ENCODE measurements at places on chromosomes 12 and 14. TPM values are rescaled to one million over a fixed set of nuclear protein-coding genes. Genes with fewer than 3 reads are reported as not detected.
A peak's percentile ranks its signal among the peaks of the same experiment; 100 is the strongest.

The SIX6 gene
- not detected for polyA plus RNA-seq

The DTX3 gene
- 67.2 TPM for polyA plus RNA-seq

The LRP1-AS gene
- not detected for polyA plus RNA-seq

The SIX1 gene
- polyA plus RNA-seq, result 8.2 TPM

The SLC39A5 gene
- polyA plus RNA-seq, result 69.1 TPM

The PGF gene
- 10.7 TPM for polyA plus RNA-seq

The MYF6 gene
- polyA plus RNA-seq, result 0.06 TPM

The PLCZ1 gene
- polyA plus RNA-seq, result 1.2 TPM

The ANKRD33 gene
- polyA plus RNA-seq, result 0.48 TPM

DNA sequence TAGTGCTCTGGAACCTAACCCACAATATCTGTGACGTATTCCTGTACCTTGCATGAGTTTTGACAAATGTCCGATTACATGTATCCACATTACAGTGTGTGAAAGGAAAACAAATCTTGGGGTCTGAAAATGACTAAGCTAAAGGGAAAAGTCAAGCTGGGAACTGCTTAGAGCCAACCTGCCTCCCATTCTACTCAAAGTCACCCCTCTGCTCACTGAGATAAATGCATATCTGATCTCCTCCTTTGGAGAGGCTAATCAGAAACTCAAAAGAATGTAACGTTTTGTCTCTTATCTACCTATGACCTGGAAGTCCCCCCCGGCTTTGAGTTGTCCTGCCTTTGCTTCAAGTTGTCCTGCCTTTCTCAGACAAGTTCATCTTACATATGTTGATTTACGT, 34.0 kb upstream of the KIF21A start:
- DNase-seq, result no peak

DNA sequence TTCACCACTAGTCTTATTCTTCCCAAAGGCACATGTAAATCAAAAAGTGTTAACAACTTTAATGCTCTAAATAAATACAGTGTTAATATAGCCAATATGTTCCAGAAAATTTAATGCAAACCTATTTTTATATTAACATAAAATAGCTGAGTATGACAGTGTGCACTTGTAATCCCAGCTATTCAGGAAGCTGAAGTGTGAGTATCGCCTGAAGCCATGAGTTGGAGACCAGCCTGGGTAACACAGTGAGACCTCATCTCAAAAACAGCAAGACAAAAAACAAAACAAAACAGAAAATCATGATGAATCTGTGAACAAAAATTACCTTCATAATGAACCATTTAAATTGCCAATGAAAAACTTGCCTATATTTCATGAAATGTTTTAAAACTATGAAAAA, 798.9 kb downstream of the SLC6A15 start:
- no peak for DNase-seq

GRCh38 chr14:61461808-61462275, 140.5 kb downstream of the PRKCH start:
- DNase-seq, result no peak

GRCh38 chr12:39375206-39375808, 67.6 kb downstream of the KIF21A start:
- DNase-seq, result no peak

GRCh38 chr12:132507161-132507538, 17.2 kb downstream of the FBRSL1 start:
- no peak for DNase-seq

- DNase-seq, result no peak
Measured at GRCh38 chr14:23577004-23577681, 1.4 kb downstream of the JPH4 start.

GRCh38 chr12:6818222-6818621, 3.4 kb upstream of the GPR162 start:
- DNase-seq, result no peak

- DNase-seq, result no peak
Measured at GRCh38 chr14:88411039-88411438, 25.6 kb downstream of the SPATA7 start.

DNA sequence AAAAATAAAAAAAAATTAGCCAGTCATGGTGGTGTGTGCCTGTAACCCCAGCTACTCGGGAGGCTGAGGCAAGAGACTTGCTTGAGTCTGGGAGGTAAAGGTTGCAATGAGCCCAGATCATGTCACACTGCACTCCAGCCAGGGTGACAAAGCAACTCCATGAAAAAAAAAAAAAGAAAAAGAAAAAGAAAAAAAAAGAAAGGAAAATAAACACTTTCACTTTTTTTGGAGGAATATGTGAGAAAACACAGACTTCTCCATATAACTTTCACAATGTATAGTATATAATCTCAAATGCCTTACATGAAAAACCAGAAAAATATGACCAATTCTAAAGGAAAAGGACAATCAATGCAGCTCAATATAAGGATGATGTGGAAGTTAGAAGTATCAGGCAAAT, 8.9 kb downstream of the CLECL1 start:
- no peak for DNase-seq

- DNase-seq, result no peak
Measured at GRCh38 chr12:24705741-24706358, 243.1 kb downstream of the BCAT1 start.

GRCh38 chr12:81859521-81859920, 100.4 kb upstream of the PPFIA2 start:
- DNase-seq, result no peak

GRCh38 chr12:39813776-39814175, 194.2 kb upstream of the ABCD2 start:
- no peak for DNase-seq

- DNase-seq, result no peak
Measured at GRCh38 chr12:130254461-130255276, 83.0 kb upstream of the PIWIL1 start.

DNA sequence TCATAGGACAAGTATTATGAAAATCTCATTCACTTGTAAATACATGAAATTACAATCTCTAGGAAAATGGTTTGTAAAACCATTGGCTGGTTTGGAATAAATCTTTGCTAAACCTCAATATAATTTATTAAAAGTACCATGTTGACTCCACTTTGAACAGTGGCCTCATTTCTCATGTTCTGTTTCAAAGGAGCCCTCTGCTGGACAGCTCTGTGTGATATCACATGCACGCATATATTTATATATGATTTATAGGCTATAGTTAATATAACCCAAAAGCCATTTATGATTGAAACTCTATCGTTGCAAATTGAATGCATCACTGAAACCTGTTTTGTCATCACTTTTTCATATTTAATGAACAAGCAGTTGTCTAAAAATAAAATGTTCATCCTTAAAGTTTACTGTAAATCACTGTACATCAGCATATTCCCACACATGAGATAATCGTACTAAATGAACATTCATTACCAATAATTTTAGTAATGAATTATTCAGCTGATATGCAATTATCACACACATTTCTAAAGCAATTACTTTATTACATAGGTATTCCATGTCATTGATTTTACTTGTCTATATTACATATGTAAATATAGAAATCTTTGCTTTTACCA, 493.8 kb downstream of the NPAS3 start:
- peak; percentile 15 for DNase-seq

DNA sequence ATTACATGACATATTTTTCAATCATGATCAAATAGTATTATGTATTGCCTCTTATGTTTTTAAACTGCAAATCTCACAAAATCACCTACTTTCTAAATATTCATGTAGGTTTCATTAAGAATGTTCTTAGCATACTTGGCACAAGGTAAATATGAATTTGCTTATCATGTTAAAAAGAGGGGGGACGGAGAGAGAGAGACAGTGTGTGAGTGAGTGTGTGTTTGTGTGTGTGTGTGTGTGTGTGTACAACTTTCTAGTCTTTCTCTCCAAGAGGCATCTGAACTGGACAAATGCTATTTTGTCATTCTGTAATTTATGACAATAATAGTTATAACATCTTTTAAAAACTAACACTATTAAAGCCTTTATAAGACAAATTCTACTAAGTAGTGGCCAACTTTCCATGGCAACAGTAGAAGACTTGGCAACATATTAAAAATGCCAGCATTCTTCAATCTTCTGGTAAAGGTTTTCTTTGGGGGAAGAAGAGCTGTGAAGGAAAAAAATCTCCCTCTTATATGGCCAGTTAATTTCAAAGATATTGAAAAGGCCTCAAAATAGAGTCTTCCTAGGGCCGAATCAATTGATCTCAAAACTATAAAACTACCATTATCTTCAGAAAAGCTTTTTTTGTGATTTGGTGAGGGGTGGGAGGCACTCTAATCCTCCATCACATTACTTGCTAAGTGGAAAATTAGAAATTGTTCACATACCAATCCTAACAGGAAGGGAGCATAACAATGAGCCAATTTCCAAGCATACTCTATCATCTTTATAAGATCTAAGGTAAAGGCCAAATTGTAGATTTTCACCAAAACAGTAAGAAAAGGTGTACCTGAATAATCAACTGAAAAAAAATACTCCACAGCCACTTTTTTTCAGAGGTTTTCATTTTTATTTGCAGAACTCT, 28.2 kb downstream of the CDK17 start:
- DNase-seq, result no peak

DNA sequence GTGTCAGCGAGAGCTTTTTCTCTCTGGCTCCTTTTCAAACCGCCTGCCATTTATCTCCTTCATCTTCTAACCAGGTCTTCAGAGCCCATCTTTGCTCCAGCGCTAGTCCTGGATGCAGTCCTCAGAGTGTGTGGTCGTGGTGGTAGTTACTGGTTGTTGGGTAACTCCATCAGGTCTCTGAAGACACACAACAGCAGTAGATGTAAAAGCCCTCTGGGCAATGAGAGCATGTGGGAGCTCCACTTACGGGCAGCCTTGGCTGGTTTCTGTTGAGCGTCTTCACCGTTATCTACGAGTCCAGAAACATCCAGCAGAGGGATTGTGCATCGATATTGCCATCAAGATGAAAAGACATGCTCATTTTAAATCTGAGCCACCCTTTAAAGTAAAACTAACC, 61.2 kb downstream of the FBXL14 start:
- no peak for DNase-seq

DNA sequence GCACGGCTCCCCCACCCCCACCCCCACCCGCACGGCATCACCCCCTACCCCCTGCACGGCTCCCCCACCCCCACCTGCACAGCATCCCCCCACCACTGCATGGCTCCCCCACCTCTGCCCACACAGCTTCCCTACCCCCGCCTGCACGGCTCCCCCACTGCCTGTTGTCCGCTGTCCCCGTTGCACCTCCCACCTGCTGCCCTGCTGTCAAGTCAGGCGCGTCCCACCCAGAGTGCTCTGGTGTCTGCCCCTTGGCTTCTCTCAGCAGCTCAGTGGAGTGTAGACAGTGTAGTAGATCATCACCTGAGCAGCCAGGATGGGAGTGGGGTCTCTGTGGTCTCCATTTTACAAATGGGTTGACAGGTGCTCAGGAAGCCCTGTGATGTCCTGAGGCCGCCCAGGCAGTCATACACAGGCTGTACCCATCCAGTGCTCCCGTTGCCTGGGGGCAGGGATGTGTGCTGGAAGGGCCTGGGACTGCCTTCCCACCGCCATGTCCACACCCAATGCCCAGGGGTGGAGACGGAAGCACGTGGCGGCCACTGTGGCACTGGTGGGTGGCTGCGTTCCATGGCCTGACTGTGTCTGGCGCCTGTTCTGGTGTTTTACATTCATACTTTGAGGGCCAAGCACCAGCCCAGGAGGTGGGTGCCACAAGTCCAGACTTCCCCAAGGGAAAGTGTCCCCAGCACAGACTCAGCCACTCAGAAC, 32.5 kb downstream of the PACS2 start:
- DNase-seq, result no peak

- DNase-seq, result no peak
Measured at GRCh38 chr12:75716291-75717025, 205.0 kb upstream of the KRR1 start.

- DNase-seq, result no peak
Measured at GRCh38 chr12:116068853-116069252, 208.6 kb downstream of the MED13L start.

DNA sequence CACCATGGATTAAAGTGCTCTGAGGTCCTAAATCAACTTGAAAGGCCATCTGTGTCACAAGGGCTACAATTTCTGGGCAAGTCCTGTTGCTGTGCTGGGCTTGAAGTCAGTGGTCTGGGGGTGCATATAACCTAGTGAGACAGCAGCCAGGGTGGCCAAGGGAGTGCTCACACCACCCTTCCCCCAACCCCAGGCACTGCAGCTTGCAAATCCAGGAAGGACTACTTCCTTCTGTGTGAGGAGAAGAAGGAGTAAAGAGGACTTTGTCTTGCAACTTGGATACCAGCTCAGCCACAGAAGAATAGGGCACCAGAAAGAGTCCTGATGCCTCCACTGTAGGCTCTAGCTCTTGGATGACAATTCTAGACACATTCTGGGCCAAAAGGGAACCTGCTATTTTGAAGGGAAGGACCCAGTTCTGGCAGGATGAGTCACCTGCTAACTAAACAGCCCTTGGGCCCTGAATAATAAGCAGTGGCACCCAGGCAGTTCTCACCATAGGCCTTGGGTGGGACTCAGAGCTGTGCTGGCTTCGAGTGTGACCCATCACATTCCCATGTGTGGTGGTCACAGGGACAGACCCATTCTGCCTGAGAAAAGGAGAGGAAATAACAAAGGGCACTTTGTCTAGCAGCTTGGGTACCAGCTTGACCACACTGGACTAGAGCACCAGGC, 32.6 kb upstream of the DHRS7 start:
- DNase-seq, result no peak

- DNase-seq, result no peak
Measured at GRCh38 chr14:68896132-68896531, 83.0 kb downstream of the ACTN1 start.

- DNase-seq, result no peak
Measured at GRCh38 chr12:89962648-89963047, 254.0 kb upstream of the ATP2B1 start.

GRCh38 chr12:57621497-57622292, 10.5 kb downstream of the ARHGEF25 start:
- no peak for DNase-seq

DNA sequence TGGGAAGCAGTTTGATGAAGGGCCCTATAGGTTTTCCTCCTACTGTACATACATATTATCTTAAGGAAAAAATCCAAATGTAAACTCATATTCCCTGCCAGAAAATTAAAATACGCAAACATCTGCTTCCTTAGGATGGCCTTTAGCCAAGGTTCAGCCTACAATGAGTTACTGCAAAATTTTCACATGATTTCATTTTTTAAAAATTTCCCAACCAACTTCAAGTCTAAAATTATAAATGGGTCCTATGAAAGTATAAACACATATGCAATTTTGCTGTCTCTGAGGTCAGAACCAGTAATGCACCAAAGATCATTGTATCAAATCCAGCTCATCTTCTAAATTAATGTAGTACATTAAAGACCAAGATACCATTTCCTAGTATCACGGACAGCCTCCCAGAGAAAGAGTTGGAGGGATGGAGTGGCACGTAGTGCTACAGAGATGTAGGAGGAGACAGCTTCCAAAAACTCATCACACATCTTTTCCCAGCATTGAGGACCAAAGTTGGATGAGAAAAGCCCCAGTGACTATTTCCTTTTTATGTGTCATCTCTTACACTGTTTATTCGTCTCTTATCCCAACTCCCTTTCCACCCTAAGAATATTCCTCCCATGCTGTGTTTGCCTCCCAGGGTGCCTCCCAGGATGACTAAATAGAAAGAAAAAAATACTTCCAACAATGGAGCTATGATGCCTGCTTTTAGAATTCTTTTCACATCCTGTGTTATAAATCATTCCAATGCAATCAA, 92.3 kb upstream of the SLCO1C1 start:
- no peak for DNase-seq

GRCh38 chr12:46430340-46430948, 57.9 kb upstream of the SLC38A2 start:
- DNase-seq, result no peak

- no peak for DNase-seq
Measured at GRCh38 chr12:10279937-10280336, 27.7 kb upstream of the KLRD1 start.

All from left renal cortex interstitium (tissue), 4 donors.